C1 segment of cervical spinal cord (tissue), 14 donors: ENCODE measurements at places on chromosomes 12 and 14.

DNA sequence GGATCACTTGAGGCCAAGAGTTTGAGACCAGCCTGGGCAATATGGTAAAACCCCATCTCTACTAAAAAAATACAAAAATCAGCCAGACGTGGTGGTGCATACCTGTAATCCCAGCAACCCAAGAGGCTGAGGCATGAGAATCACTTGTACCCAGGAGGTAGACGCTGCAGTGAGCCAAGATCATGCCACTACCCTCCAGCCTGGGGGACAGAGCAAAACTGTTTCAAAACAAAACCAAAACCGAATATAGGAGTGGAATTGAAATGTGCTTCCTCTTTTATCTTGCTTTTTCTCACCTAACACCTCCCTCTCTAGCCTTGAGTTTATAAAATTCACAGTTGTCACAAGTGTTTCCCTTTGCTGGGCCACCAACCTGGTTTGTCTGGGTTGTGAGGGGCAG is 181.9 kb downstream of the PAH start:
- no peak for DNase-seq

DNA sequence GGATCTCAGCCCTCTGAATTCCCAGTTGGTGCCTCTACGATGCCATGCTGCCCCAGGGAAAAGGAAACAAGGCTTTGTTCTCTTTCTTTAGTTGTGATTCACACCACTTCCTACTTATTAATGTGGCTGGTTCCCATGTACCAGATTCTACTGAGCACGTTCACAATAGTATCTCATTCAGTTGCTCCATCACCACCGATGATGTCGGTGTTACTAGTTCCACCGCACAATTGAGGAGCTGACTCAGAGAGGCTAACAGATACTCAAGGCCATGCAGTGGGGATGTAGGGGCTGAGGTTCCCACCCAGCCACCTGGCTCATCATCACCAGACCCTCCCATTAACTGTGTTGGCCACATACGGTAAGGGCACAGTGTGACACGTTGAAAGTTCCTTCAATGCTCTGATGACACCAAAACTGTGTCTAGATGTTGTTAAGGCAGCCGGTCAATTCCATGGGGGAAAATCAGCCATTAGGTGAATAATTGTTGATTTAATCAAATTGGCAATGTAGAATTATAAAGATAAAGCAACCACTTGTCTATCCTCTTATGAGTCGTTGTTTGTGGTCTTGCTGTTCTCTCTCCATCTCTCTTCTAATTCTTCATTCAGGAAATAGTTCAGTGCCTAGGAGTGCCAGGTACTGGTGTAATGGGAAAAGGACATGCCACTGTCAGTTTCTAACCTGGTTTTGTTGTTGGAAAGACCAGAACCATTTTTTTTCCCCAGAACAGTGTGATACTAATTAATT is 244.2 kb upstream of the CRY1 start:
- no peak for DNase-seq

GRCh38 chr14:99360774-99361595 is 89.0 kb upstream of the BCL11B start:
- DNase-seq, result no peak

- no peak for DNase-seq
Observed at GRCh38 chr12:87441511-87441910, 587.7 kb downstream of the C12orf50 start.

- peak; percentile 65 for DNase-seq
Observed at GRCh38 chr14:34496679-34497513, 34.9 kb upstream of the SPTSSA start.

GRCh38 chr14:78007160-78007559 is 163.0 kb upstream of the NRXN3 start:
- no peak for DNase-seq

- DNase-seq, result no peak
Observed at GRCh38 chr12:127381681-127382080, 885.3 kb upstream of the TMEM132C start.

DNA sequence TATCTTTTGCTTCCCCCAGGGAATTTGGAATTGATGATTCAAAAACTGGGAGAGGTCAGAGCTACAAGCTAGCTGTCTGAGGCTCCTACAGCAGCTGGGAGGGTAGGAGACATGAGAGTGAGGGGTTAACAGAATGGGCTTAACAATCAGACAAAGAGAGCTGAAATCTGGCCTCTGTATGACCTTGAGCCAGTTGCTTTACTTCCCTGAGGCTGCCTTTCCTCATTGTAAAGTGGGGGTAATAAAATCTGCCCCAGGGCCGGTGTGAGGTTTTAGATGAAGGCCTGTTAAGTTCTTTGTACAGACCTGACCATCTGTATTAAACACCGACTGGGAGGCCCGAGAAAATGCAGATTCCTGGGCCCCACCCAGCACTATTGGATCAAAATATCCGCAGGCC is 164.3 kb upstream of the NOS1 start:
- no peak for DNase-seq

- DNase-seq, result no peak
Observed at GRCh38 chr12:112555621-112556233, 137.0 kb downstream of the PTPN11 start.

GRCh38 chr12:24742378-24742777 is 206.5 kb downstream of the BCAT1 start:
- DNase-seq, result no peak

- DNase-seq, result no peak
Observed at GRCh38 chr12:9039397-9039977, 50.1 kb downstream of the KLRG1 start.

DNA sequence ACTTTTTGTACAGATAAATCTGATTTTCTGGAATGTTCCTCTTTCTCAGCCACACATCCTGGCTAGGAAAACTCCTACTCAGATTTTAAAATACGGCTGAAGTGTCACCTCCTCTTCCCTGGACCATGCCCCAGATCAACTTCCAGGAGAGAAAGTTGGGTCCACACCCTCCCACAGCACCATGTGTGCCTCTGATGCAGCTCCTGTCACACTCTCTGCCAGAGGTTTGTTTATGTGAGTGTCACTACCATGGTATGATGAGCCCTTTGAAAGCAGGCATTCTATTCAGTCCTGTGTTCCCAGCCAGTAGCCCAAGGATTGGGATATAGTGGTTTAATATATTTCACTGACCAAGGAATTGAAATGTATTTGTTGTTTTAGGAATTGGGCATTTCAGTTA is 287.2 kb upstream of the ATP2B1 start:
- no peak for DNase-seq

- no peak for DNase-seq
Observed at GRCh38 chr12:100688451-100688864, 106.1 kb upstream of the ANO4 start.

DNA sequence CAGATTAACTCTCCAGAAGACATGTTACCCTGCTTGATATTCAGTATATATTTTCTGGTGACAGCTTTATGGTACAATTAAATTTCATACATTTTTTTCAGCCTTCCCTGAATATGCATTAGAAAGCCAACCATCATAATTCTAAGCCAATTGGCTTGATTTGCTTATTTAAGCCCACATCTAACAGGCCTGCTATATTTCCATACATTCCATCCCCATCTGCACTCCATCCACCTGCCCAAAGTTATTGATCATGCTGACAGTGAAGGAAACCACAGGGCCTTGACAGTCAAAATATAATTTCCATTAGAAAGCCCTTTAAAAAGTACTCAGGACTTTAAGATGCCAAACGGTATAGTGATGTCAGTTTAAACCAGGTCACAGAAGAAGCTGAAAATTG is 164.3 kb downstream of the GXYLT1 start:
- DNase-seq, result no peak

- peak; percentile 60 for DNase-seq
Observed at GRCh38 chr14:28608851-28609828, 157.4 kb upstream of the FOXG1 start.

DNA sequence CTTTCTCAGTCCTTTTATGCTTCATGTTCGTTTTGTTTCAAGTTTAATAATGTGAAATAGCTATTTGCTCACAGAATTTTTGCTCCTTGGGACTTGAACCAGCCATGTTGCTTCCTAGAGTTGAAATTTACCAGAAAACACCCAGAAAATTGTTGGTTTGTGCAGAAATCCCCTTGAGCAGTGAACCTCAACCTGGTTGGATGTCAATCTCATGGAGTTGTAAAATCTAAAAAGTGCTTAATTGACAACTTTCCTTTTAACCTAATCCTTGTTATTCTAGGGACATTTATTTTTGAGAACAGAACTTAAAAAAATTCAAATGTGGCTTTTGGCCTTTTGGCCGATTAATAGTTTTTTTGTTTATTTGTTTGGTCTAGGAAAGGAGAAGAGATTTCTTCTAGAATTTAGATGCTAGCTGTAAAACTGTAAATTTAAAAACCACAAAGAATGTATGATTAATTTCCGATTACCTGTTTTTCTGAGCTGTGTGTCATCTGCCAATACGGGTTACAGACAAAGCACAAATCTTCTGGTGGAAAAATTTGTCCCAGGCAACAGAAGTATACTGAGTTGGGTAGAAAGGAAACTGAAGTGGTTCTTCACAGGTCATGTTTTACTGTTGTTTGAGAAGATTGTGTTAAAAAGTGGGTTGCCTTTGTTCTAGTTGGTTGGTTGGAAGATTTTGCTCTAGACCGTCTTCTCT is 154.4 kb downstream of the FUT8 start:
- no peak for DNase-seq

DNA sequence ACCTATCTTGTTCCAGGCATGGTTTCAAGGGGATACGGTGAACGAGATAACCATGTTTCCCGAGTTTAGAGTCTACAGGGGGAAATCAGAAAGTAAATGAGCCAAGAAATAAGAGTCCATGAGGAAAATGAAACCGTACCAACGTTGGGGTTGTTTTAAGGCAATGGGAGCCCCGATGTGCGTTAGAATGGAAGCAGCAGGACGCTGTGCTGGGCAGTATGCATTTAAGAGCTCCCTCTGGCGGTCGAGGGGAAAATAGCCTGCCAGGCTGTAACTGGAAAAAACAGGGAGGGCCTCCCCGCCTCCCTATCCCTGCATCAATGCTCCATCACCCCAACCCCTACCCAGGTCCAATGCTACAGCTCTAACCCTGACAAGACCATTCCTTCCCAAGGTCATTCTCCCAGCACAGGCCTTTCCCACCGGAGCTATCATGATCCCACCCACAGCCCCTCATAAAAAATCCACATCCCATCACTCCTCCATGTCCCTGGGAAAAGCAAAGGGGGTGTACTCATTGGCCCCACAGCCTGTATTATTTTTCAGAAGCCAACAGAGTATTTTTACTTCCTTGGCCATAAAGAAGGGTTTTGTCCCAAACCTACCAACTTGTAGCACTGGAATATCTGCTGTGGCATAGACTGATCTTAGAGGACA is 226.3 kb upstream of the NOS1 start:
- no peak for DNase-seq

- no peak for DNase-seq
Observed at GRCh38 chr12:72723732-72724131, 451.6 kb downstream of the TRHDE start.

DNA sequence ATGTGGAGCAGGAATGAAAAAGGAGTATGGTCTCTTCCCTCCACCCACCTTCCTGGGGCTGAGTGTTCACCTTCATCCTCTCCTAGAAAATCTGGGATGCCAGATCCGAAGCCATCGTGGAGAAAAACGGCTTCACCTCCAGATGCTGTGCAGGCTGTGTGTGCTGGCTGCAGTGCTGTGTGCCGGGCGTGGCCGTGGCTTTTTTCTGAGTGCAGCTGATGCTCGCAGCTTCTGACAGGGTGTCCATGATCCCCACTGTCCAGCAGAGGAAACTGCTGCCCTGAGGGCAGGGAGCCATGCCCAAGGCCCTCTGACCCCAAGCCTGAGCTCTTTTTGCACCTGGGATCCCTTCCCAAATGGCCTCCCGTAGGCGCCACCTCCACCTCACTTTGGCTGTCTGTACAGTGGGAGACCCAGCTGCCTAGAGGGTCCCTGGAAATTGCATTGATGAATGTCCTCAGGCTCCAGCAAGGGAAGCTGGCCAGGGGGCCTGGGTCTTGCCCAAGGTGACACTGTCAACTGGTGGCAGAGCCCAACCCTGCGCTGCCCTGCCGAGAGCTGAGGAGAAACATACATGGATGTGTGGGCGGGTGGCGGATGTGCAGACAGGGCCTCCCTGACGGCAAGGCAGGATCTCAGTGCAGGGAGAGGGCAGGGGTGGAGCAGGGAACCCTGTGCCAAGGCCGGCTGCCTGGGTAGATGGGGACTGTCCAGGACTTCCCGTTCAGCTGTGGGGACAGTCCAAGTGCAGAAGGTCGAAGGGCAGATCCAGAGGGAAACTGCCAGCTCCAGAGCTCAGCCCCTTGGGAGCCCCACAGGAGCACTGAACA is 53.3 kb downstream of the BEGAIN start:
- DNase-seq, result no peak
